Breast epithelium (tissue), 4 donors: ENCODE measurements at places on chromosomes 5 and 9. TPM values are rescaled to one million over a fixed set of nuclear protein-coding genes. Genes with fewer than 3 reads are reported as not detected.

Gene DDX4
- total RNA-seq: not detected

Gene LCN2
- 42.3 TPM for total RNA-seq

Gene ALDH1B1
- total RNA-seq: 18.4 TPM

Gene SPATA31D1
- not detected for total RNA-seq

Gene PCDHGA1
- 1.2 TPM for total RNA-seq

Gene PCDHA1
- not detected for total RNA-seq

Gene FLT4
- total RNA-seq: 4.3 TPM

Gene IQGAP2
- 70.2 TPM for total RNA-seq

Gene AKNA
- total RNA-seq: 20.1 TPM

Gene NUTM2F
- total RNA-seq: not detected

Gene CBY3
- total RNA-seq: not detected

Gene RALGDS
- 94.1 TPM for total RNA-seq

Gene EIF4E1B
- total RNA-seq: not detected

DNA sequence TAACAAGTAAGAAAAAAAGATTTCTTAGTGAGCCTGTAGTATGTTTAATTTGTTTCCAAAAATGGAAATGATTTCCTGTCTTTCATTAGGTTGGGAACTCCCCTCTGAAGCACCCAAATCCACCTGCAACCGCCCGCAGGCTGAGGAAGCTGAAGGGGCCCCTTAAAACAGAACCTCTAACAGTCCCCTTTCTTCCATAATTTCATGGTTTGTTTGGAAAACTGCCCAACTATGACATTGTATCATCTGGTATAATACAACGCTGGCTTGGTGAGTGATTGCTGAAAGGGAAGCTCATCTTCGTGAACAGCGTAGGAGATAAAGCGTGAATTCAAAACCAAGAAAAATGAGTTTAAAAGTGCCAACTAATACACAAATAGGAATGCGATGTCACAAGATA is 215.5 kb downstream of the FSTL4 start:
- no peak overlapping the region for H3K27ac ChIP-seq
- H3K27me3 ChIP-seq: no peaks in the 10 kb centered on the region
- no peak for DNase-seq

DNA sequence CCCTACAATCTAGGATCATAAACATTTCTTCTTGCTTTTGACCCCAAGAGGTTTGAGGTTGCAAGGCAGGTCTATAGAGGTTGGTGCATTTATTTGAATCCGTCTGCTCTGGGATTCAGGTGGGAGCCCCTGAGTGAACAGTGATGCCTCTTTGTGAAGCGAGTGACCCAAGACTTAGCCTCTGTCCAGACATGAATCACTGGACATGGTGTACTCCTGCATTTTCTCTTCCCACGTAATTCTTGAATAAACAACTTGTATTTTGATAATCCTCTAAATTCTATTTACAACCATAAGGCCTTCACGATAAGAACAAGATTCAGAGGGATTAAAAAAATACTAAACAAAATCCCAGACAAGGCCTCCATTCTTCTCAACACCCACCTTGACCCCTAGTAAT is 67.5 kb upstream of the PLPP6 start:
- H3K4me3 ChIP-seq: no peak overlapping the region
- H3K27ac ChIP-seq: no peak overlapping the region
- H3K27me3 ChIP-seq: no peaks in the 10 kb centered on the region
- no peak for DNase-seq
- no peaks in the 10 kb centered on the region for H3K36me3 ChIP-seq

- H3K36me3 ChIP-seq: no peaks in the 10 kb centered on the region
- DNase-seq: peak; percentile 96
- H3K4me1 ChIP-seq: peaks cover 67% of the 10 kb centered on the region
- H3K27ac ChIP-seq: peak overlapping the region; percentile 95
- peak overlapping the region; percentile 20 for H3K4me3 ChIP-seq
These were observed 108.7 kb downstream of the RXRA start for GRCh38 chr9:134434894-134435506.

DNA sequence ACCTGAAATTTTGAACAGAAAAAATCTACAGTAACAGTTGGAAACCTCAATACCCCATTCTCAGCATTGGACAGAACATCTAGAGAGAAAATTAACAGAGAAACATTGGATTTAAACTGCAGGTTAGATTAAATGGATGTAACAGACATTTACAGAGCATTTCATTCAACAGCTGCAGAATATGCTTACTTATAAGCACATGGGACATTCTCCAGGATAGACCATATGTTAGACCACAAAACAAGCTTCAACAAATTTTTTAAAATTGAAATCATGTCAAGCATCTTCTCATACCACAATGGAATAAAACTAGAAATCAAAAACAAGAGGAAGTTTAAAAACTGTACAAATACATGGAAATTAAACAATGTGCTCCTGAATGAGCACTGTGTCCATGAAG is 316.3 kb downstream of the FAM170A start:
- DNase-seq: no peak
- H3K4me1 ChIP-seq: no peaks in the 10 kb centered on the region
- no peak overlapping the region for H3K4me3 ChIP-seq
- no peak overlapping the region for H3K27ac ChIP-seq
- H3K27me3 ChIP-seq: no peaks in the 10 kb centered on the region

DNA sequence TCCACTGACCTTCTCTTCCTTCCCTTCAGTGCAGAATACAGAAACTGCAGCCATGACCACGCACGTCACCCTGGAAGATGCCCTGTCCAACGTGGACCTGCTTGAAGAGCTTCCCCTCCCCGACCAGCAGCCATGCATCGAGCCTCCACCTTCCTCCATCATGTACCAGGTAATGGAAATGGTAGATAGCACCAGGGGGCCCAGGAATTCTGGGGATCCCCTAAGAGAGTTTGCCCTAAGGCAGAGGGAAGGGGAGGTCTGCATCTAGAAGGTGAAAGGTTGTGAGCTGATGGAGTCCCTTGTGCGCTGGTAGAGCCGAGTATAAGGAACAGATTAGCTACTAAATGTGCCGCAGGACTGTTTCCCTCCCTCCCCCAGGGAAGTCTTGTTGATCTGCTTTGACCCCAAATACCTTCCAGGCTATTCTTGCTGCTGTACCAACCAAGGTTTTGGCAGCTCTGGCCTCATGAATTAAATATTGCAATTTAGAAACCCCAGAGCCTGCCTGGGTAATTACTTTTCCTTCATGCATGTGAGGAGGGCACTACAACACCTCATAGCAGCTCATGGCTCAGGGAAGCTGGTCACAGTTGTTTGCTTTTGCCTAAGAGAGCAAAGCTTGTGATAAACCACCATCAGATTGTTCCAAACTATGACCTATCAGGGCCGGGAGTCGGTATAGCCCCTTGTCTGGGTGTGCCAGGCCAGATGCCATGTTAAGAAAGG is 19.6 kb downstream of the CYFIP2 start:
- H3K27ac ChIP-seq: no peak overlapping the region
- H3K27me3 ChIP-seq: no peaks in the 10 kb centered on the region
- H3K4me3 ChIP-seq: no peak overlapping the region
- no peak for DNase-seq

GRCh38 chr5:126754609-126755008 is 22.3 kb upstream of the LMNB1 start:
- no peaks in the 10 kb centered on the region for H3K27me3 ChIP-seq
- H3K4me1 ChIP-seq: no peaks in the 10 kb centered on the region
- H3K27ac ChIP-seq: no peak overlapping the region

DNA sequence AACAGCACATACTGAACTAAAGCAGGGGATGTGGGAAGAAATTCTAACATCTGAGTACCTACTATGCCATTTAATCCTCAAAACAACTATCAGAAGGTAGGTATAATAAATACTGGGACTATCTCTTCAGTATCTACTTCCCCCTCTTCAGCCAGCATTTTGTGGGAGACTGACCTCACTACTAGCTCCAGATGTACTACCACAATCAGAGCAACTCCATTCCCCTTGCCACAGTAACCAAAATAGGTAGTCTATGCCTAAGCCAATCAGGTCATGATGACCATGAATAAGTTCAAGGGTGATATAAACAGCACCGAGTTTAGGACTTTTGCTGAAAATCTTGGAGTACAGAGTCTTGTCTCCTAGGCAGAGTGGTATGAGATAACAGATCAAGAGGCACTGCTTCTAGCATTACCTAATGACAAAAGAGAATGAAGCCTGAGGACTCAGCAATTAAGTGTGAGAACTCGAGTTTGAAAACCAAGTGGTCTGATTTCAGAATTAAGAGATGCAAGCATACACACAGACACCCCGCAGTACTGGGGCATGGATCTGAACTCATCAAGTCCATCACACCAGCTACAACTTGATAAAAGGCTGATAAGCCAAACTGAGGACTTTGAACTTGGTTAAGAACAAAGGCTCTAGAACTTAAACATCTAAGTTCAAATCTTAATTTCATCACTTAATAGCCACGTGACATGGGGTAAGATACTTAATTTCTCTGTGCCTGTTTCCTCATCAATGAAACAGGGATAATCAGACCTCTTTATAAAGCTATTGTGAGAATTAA is 9.7 kb downstream of the FNIP1 start:
- H3K36me3 ChIP-seq: no peaks in the 10 kb centered on the region
- no peaks in the 10 kb centered on the region for H3K27me3 ChIP-seq
- no peak for DNase-seq
- H3K27ac ChIP-seq: no peak overlapping the region
- no peak overlapping the region for H3K4me3 ChIP-seq

GRCh38 chr9:33750307-33750838 is 45.0 kb upstream of the PRSS3 start:
- no peak for DNase-seq
- no peaks in the 10 kb centered on the region for H3K36me3 ChIP-seq
- no peak overlapping the region for H3K27ac ChIP-seq
- peak overlapping the region; percentile 47 for H3K4me3 ChIP-seq
- H3K27me3 ChIP-seq: peaks cover 2% of the 10 kb centered on the region

GRCh38 chr5:154737667-154738320 is 17.4 kb upstream of the LARP1 start:
- H3K4me3 ChIP-seq: no peak overlapping the region
- H3K4me1 ChIP-seq: no peaks in the 10 kb centered on the region
- H3K36me3 ChIP-seq: no peaks in the 10 kb centered on the region
- H3K27ac ChIP-seq: no peak overlapping the region
- no peak for DNase-seq
- H3K27me3 ChIP-seq: no peaks in the 10 kb centered on the region

- H3K27ac ChIP-seq: peak overlapping the region; percentile 35
- H3K4me3 ChIP-seq: no peak overlapping the region
- H3K27me3 ChIP-seq: no peaks in the 10 kb centered on the region
- no peaks in the 10 kb centered on the region for H3K4me1 ChIP-seq
- H3K36me3 ChIP-seq: no peaks in the 10 kb centered on the region
These were observed 10.2 kb downstream of the DOCK8 start for GRCh38 chr9:224582-225520.

DNA sequence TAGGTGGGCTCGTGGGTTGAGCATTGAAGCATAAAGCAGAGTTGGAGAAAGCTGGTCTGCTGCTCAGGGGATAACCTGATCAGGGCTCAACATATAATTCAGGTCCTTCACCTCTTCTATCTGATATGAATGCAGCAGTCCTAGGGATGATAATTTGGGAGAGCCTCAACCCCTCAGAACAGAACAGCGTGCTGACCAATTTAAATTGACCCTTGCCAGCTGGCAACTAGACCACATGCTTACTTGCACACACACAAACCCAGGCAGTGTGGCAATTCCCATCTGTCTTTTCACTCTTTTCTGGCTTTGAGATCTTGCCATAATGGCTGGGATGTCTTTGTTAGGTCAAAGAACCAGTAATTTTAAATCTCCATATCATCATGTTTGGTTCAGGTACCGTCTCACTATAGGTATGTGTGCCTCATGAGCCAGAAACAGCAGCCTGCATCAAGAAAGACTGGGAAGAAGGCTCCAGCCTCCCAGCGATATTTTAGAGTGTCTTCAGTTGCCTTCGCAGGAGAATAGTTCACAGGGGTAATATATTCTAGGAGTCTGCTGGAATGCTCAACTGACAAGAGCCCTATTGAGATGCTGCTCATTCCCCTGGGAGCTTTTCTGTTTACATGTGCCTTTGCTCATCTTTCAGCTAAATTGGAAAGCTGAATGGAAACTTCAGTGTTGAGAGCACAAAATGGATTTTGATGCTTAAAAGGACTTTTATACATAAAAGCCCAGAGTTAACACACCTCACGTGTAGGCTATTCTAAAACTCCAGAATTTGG is 497.6 kb downstream of the RASEF start:
- no peak overlapping the region for H3K4me3 ChIP-seq
- H3K36me3 ChIP-seq: no peaks in the 10 kb centered on the region
- no peaks in the 10 kb centered on the region for H3K27me3 ChIP-seq
- H3K27ac ChIP-seq: no peak overlapping the region
- no peak for DNase-seq

GRCh38 chr5:132591145-132591544 is 34.4 kb downstream of the RAD50 start:
- H3K4me1 ChIP-seq: no peaks in the 10 kb centered on the region
- H3K4me3 ChIP-seq: no peak overlapping the region
- H3K36me3 ChIP-seq: no peaks in the 10 kb centered on the region
- H3K27ac ChIP-seq: no peak overlapping the region
- H3K27me3 ChIP-seq: no peaks in the 10 kb centered on the region

- no peak overlapping the region for H3K27ac ChIP-seq
- peaks cover 11% of the 10 kb centered on the region for H3K4me1 ChIP-seq
- no peaks in the 10 kb centered on the region for H3K36me3 ChIP-seq
- H3K27me3 ChIP-seq: no peaks in the 10 kb centered on the region
- H3K4me3 ChIP-seq: no peak overlapping the region
- no peak for DNase-seq
These were observed 133.6 kb downstream of the SIL1 start for GRCh38 chr5:139064613-139065012.

GRCh38 chr5:133460172-133460758 is 152.1 kb downstream of the FSTL4 start:
- H3K27me3 ChIP-seq: no peaks in the 10 kb centered on the region
- no peak overlapping the region for H3K27ac ChIP-seq
- H3K4me3 ChIP-seq: no peak overlapping the region
- DNase-seq: no peak
- peaks cover 16% of the 10 kb centered on the region for H3K4me1 ChIP-seq

DNA sequence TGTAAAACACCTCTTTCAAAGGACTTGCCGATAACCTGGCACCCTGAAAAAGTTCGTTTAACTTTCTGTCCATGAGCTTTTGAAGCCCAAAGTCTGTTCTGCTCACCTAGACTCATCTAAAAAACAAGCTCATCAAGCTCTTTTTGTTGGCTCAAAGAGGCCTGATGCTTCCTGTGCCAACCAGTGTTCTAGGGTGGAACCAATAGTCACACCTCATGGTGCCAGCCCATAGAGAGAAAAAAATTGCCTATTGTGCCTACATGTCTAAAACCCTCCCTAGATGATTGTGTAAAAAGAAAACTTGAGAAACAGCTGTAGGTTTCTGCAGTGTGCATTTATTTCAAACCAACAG is 4.7 kb downstream of the SH3RF2 start:
- no peaks in the 10 kb centered on the region for H3K4me1 ChIP-seq
- DNase-seq: no peak
- no peak overlapping the region for H3K4me3 ChIP-seq
- H3K27me3 ChIP-seq: no peaks in the 10 kb centered on the region

- no peaks in the 10 kb centered on the region for H3K27me3 ChIP-seq
- no peak overlapping the region for H3K4me3 ChIP-seq
- no peaks in the 10 kb centered on the region for H3K36me3 ChIP-seq
These were observed 1151.8 kb downstream of the CDH12 start for GRCh38 chr5:21701317-21701716.
